GM12891 (cell line): ENCODE measurements at places on chromosomes 11 and 22.

GRCh38 chr11:46906609-46907041, 11.7 kb downstream of the LRP4 start:
- no peak for DNase-seq

- no peak for DNase-seq
These were observed 1.7 kb upstream of the CHRM1 start for GRCh38 chr11:62922653-62923431.

DNA sequence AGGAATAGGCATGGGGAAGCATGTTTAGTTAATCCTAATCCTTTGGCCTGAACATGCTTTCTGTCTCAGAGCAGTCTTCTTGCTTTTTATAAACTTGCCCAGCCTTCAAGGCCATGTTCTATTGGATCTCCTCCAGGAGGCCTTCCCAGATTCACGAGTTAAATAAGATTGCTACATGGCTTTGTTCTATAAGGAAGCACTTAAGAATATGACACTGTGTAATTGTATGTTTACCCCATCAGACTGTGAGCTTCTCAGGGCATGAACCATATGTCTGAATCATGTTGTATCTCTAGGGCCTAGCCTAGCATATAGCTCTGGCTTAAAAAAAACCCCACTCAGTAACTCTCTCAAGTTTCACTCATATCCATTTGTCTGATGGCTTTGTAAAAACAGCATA, 26.4 kb upstream of the UCP3 start:
- no peak for DNase-seq

- no peak for DNase-seq
These were observed 155.7 kb downstream of the NAV2 start for GRCh38 chr11:19868281-19868821.

- no peak for DNase-seq
These were observed 100.0 kb upstream of the NNMT start for GRCh38 chr11:114195981-114196731.

DNA sequence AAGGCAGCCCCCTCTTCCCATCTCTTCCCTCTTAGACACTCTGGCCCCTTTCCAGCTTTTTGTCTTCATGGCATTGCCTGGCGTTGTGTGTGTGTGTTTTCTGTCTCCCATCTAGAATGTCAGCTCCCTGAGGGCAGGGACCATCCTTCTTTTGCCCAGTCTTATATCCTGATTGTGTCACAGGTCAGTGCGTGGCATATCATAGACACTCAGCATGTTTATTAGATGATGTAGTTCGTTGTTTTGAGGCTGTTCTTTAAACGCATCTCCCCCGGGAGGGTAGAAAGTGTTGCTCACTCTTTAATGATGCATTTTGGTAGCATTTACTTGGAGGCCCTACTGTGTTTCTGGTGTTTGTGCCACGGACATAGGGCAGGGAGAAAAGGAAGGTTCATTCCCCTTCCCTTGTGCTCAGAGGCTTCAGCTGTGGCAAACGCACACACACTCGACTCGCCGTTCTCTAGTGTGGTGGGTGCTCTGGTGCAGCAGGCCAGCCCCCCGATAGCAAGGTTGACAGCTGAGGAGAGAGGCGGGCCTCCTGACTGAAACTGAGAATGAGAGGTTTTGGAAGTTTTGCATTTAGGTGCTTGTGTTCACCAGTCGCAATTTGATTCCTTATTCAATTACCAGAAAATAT, 60.2 kb downstream of the TNRC6B start:
- DNase-seq, result no peak

- DNase-seq, result no peak
These were observed 40.5 kb downstream of the GGTLC2 start for GRCh38 chr22:22684580-22685561.

GRCh38 chr22:38819387-38819940, 24.4 kb downstream of the NPTXR start:
- no peak for DNase-seq

DNA sequence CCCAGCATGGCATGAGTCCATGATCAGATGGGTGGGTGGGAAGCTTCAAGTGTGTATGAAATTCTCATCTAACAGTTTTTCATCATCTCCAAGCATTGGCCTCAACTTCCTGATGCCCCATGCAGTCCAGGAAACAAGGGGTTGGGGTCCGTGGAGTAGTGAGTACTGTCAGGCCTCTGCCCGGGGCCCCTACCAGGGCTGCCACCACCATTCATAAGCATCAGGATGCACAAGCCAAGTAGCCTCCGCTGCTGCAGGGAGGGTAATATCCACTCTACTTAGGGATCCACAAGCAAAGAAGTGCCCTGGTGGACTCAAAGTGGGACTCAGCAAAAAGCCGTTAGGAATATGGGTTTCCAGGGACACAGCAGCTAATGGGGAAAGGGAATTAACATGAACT, 49.3 kb downstream of the KCNC1 start:
- DNase-seq, result no peak

- no peak for DNase-seq
These were observed 115.0 kb downstream of the GGTLC2 start for GRCh38 chr22:22759371-22759770.

DNA sequence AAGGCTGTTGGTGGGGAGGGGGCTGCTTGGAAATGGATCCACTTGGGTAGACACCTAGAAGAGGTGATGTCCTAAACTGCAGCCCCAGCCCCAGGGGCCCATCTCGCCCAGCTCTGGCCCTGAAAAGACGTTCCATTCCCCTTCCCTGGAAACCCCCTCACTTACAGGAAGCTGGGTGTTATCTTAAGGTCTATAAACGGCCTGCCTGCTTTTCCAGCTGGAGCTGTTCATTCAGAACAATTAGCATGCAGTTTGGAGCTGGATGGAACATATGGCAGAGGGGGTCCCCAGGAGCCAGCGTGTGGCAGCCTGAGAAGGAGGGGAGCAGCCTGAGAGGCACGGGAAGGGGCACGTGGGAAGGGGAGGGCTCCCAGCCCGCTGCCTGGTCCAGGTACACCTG, 139.6 kb downstream of the PKNOX2 start:
- DNase-seq, result no peak

DNA sequence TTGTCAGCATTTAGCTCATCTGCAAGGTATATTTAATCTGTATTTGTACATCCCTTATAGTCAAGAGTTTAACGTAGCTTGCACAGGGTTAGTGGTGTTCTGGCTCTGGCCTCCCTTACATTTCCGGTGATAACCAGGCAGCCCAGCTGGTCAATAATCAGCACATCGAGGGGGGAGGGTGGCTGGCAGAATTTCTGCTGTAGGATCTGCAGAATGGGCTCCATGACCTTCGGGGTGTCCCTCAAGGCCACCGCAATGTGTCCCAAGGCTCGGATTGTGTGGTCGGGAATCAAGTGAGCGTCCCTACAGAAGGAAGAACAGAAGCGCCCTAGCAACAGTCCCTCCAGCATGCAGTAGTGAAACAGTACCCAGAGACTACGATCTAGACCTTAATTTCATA, 25.1 kb downstream of the SERPIND1 start:
- DNase-seq, result no peak

DNA sequence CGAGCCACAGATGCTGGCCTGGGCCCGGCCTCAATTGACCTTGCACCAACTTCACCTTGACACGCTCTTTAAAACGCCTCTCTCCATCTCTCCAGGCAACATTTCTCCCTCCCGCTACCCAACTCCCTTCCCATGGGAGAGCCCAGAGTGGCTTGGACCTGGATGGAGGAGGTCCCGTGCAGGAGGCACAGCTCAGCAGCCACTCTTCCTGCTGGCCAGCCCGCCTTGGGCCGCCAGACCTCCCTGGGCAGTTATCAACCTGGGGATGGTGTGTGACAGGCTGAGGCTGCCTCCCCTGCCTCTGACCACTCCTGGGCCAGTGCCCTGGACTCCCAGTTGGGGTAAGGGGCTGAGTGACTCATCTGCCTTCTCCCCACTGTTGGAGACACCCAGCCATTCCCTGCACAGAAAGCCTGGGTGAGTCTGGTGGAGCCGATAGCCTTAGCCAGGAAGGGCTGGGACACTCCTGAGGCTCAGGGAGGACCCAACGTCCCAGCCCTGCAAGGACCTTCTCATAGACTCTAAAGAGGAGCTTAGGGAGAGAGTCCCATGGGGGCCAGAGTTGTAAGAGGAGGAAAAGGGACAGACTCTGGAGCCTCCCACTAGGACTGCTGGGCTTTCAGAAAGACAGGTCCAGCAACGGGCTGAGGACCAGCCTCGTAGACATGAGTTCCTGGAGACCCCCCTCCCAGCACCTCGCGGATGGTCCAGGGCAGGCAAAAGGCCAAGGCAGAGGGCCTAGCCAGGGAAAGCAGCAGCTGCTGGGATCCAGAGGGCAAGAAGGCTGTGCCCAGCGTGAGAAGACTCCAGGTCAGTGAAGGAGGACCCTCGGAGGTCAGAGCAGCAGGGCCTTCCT, 131.7 kb downstream of the CEP164 start:
- DNase-seq, result no peak

GRCh38 chr22:50087646-50088045, 2.2 kb upstream of the MOV10L1 start:
- DNase-seq, result no peak

DNA sequence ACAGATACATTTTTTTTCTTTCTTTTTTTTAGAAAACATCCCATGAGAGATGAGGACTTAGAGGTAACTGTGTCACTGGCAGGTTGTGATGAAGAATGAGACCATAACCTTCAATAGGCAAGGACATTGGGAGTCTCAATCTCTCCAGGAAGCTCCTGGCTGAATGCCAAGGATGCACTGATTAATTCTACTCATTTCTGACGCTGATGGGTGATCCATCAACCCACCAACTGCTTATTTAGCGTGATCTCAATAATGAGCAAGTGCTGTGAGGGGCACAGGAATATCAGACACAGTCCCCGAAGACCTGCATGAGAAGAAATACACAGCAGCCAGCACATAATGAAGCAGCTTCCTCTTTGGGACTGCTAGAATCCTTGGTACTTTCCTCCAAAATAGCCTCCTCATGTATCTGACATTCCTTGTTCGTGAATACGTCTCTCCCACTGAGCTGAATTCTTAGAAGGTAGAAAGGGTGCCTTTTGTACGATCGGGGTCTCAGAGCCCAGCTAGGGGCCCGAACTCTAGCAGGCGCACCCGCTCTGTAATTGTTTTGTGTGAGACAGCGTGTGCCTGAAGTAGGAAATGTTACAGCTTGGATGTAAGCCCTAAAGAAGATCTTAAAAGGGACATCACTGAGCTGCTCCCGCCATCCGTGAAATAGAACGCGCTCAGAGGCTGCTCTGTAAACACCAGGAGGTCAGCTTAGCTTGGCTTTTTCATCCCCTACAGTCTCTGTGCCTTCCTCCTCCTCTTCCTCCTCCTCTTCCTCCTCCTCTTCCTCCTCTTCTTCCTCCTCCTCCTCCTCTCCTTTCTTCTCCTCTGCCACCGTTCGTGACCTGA, 7.2 kb downstream of the CLMP start:
- no peak for DNase-seq
